ENCODE measurements at places on chromosomes 11 and 22. TPM values are rescaled to one million over a fixed set of nuclear protein-coding genes. Genes with fewer than 3 reads are reported as not detected.

Gene SCUBE1
- 0.07 TPM for polyA plus RNA-seq

Gene DSCAML1
- polyA plus RNA-seq: not detected

Gene TRIM68
- 7.2 TPM for polyA plus RNA-seq

Gene CBLIF
- not detected for polyA plus RNA-seq

Gene LMO1
- not detected for polyA plus RNA-seq

GRCh38 chr11:33575311-33575710 lies 125.3 kb downstream of the C11orf91 start:
- DNase-seq: no peak

DNA sequence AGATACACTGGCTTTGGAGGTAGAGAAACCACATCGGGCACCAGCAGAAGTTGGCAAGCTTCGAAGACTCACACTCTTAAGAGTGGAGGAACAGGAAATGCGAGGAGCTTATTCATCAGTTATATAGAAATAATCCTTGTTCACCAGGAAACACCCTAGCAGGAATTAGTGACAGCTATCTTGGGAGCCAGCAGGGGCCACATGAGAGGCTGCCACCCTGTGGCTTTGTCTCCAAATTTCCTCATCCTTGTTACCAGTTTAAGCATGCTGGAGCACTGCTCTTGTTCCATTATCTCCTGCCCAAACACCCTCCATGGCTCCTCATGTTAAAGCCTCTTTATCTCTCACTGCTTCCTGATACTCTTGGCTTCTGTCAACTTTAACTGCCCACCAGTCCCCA lies 131.0 kb downstream of the PLEKHA7 start:
- DNase-seq: peak; percentile 18

DNA sequence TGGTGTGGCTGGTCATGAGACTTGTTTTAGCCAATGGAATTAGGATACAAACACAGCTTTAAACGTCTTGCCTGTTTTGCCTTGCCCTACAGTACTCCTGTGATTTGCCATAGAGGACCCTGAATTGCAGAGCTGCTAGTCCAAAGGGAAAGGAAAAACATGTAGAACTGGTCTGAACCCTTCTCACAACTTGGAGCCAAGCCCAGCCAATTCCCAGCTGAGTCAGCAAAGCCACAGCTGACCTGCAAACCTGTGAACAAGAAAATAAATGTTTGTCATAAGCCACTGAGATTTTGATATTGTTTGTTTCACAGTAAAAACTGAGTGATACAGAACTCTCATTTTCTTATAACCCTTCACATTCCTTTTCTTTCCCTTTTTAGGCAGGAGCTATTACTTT lies 360.5 kb upstream of the API5 start:
- DNase-seq: no peak

- no peak for DNase-seq
These were observed 15.6 kb downstream of the GRAP2 start for GRCh38 chr22:39916496-39916895.
